ENCODE measurements at places on chromosomes 7 and 10. TPM values are rescaled to one million over a fixed set of nuclear protein-coding genes. Genes with fewer than 3 reads are reported as not detected.

DNTT gene
- not detected for total RNA-seq

DNA sequence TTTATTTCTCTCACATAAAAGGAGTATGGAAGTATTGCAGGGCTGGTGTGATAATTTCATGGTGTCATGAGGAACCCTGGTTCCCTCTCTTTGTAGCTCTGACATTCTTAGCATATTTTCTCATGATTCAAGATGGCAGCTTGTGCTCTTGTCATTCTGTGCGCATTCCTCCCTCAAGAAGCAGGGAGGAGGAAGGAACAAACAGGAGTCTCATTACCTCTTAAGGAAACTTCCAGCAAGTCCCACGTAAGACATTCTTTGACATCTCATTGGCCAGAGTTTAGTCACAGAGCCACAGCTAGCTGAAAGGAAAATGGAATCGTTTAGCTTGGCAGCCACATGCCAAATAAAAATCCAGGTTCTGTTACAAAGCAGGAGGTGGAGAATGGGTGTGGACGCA lies 546.8 kb downstream of the LRMDA start:
- H3K36me3 ChIP-seq: no peaks in the 10 kb centered on the region
- H3K27ac ChIP-seq: no peak overlapping the region
- no peak overlapping the region for H3K4me3 ChIP-seq
- no peaks in the 10 kb centered on the region for H3K4me1 ChIP-seq
- no peaks in the 10 kb centered on the region for H3K27me3 ChIP-seq

DNA sequence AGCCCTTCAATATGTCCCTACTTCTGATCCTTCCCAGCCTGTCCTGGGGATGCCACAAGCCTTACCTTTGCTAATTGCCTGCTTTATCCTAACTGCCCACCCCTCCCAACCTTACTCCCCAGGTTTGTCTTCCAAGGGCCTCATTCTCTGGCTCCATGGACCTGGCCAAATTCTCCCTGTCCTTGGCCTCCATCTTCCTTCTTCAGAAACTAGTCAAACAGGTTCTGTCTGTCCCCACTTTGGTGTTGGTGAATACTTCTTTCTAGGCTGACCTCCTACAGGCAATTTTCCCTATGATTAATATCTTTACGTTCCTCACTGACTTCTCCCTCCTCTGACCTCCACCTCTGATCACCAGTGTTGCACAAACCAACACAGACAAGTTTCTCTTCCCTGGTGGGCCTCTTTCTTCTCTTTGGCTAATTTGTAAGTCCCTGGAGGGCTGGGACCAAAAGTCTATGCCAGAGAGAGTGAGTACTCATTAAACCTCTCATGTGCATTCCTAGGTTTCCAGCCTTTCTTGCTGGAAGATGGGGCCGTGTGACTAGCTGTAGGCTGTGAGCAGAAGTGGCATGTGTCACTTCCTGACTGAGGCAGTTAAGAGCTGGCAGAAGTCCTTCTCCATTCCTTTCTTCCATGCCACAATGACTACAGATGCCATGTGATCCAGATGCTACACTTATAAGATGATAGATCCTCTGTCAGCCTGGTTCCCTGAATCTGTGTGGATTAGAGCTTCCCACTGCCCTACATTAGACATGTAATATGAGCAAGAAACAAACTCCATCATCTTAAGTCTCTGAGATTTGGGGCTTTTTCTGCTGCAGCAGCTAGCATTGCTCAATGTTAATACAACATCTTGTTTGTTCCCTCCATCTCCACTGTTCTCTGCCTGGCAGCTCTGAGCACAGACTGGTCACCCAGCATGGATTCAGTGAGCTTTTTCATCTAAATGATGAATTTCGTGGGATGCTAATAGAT lies 382.7 kb downstream of the RPS24 start:
- no peaks in the 10 kb centered on the region for H3K36me3 ChIP-seq
- DNase-seq: no peak
- no peak overlapping the region for H3K4me3 ChIP-seq
- H3K27me3 ChIP-seq: peaks cover 13% of the 10 kb centered on the region
- H3K4me1 ChIP-seq: no peaks in the 10 kb centered on the region

- no peak overlapping the region for H3K27ac ChIP-seq
- no peaks in the 10 kb centered on the region for H3K4me1 ChIP-seq
- no peaks in the 10 kb centered on the region for H3K27me3 ChIP-seq
- no peak for DNase-seq
- H3K36me3 ChIP-seq: no peaks in the 10 kb centered on the region
Observed at GRCh38 chr10:21314111-21314626, 211.3 kb downstream of the SKIDA1 start.

LRRC4 gene
- total RNA-seq: not detected

LIPJ gene
- not detected for total RNA-seq

PRR15 gene
- not detected for total RNA-seq

DNA sequence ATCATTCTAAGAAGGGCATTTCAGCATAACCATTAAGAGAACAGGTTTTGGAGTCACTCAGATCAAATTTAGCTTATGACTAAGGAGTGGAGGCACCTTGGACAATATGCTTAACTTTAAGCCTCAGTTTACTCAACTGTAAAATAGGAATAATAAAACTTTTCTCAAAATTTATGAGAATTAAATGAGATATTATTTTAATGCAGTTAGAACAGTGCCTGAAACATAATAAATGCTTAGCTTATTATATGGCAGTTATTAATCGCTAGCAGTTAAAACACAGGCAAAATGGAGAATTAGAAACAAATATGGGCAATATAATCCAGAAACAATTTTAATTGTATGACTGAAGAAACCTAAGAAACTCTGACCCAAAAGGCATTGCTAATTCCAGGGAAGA lies 2.9 kb upstream of the AUTS2 start:
- no peak overlapping the region for H3K27ac ChIP-seq
- no peak for DNase-seq
- H3K36me3 ChIP-seq: peaks cover 3% of the 10 kb centered on the region
- H3K27me3 ChIP-seq: peaks cover 6% of the 10 kb centered on the region
- no peak overlapping the region for H3K4me3 ChIP-seq
- peaks cover 7% of the 10 kb centered on the region for H3K4me1 ChIP-seq

HGF gene
- total RNA-seq: not detected

DNA sequence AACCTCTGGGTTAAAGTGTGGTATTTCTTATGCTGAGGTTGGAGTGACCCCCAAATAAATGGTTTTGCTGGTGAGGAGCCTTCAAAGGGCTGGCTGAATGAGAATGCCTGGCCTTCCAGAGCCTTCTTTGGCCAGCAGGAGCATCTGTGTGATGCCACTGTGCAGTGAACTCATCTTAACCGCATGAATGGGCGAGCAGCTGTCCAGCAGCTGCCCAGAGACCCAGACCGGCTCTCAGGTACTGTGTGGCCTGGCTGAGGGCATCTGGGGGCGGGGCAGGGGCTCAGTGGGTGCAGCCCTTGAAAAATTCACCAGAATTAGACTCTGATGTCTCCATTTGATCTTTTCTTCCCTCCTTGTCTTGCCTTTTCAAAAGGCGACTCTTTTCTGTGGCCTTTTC lies 59.0 kb downstream of the SYPL1 start:
- H3K4me3 ChIP-seq: no peak overlapping the region
- DNase-seq: no peak

- no peak for DNase-seq
Observed at GRCh38 chr7:2013381-2014311, 219.1 kb downstream of the MAD1L1 start.

MTERF1 gene
- total RNA-seq: 15.6 TPM

DNA sequence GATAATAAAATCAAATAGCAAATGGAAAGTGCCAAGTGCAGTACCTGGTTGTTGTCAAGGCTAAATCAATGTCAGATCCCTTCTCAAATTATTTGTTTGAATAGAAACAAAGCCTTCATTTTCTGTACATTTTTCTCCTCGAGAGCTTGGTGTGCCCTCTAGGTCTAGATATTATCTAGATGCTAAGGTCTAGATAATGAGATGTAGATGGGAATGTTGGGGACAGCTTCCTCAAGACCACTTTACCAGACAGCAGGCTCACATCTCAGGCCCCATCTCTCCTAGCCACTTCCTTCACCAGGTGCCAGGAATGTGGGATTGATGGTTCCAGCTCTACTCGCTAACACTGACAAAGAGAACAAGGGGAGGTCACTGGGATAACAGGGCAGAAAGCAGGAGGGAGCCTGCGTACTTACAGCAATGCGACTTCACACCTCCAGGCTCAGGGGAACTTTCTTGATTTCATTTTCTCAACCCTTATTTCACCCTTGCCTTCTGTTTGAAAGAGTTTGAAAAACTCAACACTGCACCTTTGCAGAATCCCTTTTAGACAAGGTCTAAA lies 451.4 kb upstream of the VSTM2A start:
- no peak for DNase-seq
- H3K4me3 ChIP-seq: no peak overlapping the region
- H3K36me3 ChIP-seq: no peaks in the 10 kb centered on the region
- no peak overlapping the region for H3K27ac ChIP-seq
